ENCODE measurements at places on chromosomes 13 and 19. TPM values are rescaled to one million over a fixed set of nuclear protein-coding genes. Genes with fewer than 3 reads are reported as not detected.

Gene KCNJ14
- total RNA-seq: 0.65 TPM

Gene TMEM238
- not detected for total RNA-seq

Gene ZIK1
- 7.5 TPM for total RNA-seq

Gene ZNF274
- 9.5 TPM for total RNA-seq

Gene ZNF525
- total RNA-seq: 6.4 TPM

Gene FSD1
- total RNA-seq: 1.4 TPM

Gene KASH5
- total RNA-seq: not detected

Gene DACH1
- total RNA-seq: not detected

Gene FBXO17
- 30.3 TPM for total RNA-seq

Gene PALM
- 9.3 TPM for total RNA-seq

Gene HCST
- 1.4 TPM for total RNA-seq

Gene TMPRSS9
- not detected for total RNA-seq

Gene CALR3
- total RNA-seq: not detected

Gene ZNF709
- total RNA-seq: 7.7 TPM

Gene STXBP2
- total RNA-seq: 1.7 TPM

Gene PCDH9
- 4.1 TPM for total RNA-seq

Gene GARIN5A
- total RNA-seq: not detected

Gene ZNF20
- 6.3 TPM for total RNA-seq

Gene LILRA2
- not detected for total RNA-seq

Gene LNX2
- total RNA-seq: 11.9 TPM

Gene SLC25A41
- total RNA-seq: 0.11 TPM

Gene SULT2A1
- total RNA-seq: not detected

Gene CDC16
- total RNA-seq: 104 TPM

Gene C1QTNF9
- not detected for total RNA-seq
